ENCODE measurements at places on chromosomes 11 and 22.

DNA sequence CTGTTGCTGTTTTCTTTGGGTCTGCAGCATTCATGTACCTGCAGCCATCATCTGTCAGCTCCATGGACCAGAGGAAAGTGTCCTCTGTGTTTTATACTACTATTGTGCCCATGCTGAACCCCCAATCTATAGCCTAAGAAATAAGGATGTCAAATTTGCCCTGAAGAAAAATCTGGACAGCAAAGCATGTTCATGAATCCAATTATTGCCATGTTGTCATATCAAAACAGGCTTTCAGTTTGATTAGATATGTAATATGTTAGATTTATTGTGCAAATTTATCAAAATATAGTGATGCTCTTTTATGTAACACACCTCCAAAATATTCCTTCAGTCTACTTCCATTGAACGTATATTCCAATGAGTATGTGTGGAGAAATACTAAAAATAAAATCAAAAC lies 15.4 kb upstream of the OR8G1 start:
- DNase-seq, result no peak

DNA sequence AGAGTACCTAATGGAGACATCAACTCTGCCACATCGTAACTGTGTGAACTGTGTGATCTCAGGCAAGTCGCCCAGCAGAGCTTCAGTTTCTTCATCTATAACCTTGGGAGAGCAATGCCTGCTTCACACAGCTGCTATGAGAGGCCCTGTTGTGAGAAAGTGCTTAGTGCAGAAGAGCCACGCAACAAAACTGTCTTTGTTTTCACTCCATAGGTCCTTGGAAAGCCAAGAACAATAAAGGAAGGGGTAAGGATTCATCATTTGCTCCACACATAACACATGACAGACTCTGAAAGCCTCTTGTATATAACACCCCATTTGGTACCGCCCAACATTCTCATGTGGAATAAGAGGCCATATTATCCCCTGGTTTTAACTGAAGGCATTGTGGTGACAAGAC lies 231.9 kb upstream of the ISX start:
- no peak for DNase-seq

DNA sequence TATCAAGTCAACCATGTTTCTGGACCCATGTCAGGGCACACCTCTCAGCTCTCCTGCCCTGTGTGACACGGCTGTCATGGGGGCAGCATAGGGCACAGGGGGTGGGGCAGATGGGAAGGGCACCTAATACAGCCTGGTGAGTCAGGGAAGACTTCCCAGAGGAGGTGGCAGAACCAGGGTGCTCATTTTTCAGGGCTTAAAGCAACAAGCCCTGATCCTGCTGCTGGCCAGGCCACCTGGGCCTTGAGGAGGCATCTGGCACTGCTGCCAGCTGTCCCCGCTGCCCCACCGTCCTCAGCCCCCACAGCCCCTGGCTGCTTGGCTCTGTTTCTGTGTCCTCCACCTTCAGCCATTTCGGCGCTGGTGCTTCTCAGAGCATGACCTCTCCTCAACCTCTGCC lies 4.4 kb downstream of the MAP3K11 start:
- no peak for DNase-seq

GRCh38 chr11:112615891-112616290 lies 345.3 kb upstream of the NCAM1 start:
- no peak for DNase-seq

- no peak for DNase-seq
These were observed 381.3 kb downstream of the CTTN start for GRCh38 chr11:70779433-70780245.

DNA sequence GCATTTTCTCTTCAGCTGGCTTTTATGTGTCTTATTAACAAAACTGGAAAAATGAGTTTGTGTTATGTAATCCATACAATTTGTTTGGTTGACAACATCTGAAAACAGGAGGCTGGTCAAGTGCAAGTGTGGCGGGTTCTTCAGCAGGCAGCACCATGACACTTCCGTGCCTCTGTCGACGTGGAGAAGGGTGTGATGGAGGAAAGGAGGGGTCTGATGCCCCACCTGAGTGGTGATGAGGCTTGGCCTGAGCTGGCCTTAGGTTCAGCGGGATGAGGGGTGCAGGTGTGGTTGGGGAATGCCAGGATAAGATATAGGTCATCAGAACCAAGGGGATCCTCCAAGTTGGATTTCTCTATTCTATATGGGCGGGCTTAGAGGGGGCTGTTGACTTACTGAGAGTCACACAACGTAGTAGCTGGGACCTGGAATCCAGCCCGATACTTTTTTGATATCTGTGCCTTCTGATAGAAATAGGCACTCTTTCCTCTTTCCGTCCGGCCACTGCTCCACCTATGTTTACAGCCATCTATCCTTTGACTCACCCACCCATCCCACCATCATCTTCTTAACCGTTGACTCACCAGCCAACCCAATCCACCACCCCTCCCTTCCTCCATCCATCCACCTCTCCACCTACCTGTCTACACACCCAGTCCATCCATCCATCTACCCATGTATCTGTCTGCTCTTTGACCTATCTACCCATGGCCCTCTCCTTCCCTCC lies 29.0 kb downstream of the SHANK3 start:
- no peak for DNase-seq
